Fibroblast of skin of left biceps (primary cell): ENCODE measurements at places on chromosomes 6 and 20.

DNA sequence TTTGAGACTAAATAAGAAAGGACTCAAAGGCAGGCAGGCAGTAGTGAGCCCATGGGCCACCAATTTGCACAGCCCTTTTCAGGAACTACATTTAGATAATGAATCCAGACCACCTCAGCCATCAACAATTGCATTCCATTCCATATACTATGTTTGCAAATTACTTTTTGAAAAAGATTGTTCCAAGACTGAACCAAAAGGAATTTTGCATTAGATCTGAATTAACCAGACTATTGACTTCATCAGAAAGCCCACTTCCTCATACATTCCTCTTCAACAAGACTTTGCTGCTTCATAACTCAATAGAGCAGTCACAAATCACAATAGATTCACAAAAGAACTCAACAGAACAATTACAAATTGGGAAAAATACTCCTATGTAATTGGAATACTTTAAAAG, 229.1 kb downstream of the SIM1 start:
- no peak for DNase-seq

- no peak for DNase-seq
Measured at GRCh38 chr20:42093542-42094440, 475.6 kb upstream of the CHD6 start.

- no peak for DNase-seq
Measured at GRCh38 chr6:39891976-39892375, 42.3 kb downstream of the MOCS1 start.

DNA sequence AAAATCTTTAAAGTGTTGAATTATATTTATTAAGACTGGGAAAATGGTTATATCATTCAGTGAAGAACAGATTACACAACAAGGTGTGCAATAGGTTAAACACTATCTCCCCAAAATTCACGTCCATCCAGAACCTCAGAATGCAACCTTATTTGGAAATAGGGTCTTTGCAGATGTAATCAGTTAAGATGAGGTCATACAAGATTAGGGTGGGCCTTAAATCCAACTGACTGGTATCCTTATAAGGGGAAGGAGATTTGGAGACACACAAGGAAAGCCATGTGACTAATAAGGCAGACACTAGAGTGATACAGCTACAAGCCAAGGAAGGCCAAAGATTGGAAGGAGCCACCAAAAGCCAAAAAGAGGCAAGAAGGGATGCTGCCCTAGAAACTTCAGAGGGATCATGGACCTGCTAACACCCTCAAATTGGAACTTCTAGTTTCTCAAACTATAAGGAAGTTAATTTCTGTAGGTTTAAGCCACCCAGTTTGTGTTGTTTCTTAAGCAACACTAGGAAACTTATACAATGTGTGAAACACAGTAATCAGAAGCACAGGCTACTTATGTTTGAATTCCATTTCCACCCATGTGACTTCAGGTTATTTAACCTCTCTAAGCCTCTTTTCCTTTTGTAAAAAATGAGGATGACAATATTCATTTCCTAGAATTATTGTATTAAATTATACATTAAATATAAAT, 16.9 kb downstream of the ILRUN start:
- DNase-seq: no peak

DNA sequence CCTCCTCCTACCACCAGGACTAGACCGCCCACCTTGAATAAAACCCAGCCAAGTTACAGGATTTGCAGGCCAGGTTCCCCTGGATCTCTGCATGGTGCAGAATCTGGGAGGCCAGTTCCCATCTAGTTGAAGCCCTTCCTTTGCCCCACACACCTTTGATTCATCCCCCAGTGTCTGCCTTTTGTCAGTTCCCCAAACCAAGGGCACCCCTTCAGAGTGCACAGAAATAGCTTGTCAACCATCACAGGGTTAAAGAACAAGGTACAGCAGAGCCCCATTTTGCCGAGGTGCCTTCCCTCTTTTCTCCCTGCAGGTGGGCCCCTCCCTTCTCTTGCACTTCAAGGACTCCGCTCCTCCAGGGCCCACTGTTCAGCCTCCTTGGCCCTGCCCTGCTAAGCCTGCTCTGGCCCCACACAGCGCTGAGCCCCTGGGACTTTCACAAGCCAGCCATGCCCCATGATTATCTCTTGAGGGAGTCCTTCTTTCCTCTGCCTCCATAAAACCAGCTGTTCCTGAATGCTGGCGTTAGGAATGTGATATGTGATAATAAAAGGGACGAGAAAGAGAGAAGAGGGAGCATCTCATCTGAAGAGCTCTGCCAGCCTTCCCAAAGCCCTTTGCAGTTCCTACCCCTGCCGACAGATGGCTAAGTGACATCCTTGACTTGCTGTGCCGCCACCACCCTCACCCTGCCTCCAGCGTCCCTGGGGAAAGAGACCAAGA, 280.3 kb downstream of the CDC5L start:
- DNase-seq: no peak

- DNase-seq: no peak
Measured at GRCh38 chr6:111841822-111842221, 31.4 kb downstream of the FYN start.

DNA sequence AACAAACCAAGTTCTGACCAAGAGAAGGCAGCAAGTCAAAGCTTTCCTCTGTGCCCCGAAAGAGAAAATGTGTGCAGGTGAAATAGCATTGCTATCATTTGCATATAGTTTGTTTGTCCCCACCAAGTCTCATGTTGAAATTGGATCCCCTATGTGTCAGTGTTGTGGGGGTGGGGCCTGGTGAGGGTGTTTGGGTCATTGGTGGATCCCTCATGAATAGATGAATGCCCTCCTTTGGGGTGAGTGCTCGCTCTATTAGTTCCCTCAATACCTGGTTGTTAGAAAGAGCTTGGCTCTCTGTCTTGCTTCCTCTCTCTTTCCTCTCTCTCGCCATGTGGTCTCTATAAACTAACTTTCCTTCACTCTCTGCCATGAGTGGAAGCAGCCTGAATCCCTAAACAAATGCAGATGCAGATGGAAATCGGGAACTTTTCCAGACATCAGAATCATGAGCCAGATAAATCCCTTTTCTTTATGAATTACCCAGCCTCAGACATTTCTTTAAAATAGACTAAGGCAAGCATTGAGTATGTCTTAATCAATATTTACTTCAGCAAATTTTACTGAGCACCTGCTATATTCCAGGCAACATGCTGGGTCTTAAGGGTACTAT, 43.8 kb upstream of the SYNDIG1 start:
- DNase-seq: no peak
